Chondrocyte (in vitro differentiated cells): ENCODE measurements at places on chromosomes 16 and 17. TPM values are rescaled to one million over a fixed set of nuclear protein-coding genes. Genes with fewer than 3 reads are reported as not detected.

The TRPV2 gene
- total RNA-seq = 1.6 to 47.6 TPM (median 43.5 TPM) in 3 replicates

The CES5A gene
- total RNA-seq = not detected in 3 replicates

The CCL13 gene
- not detected in 3 replicates for total RNA-seq

The EEF2K gene
- total RNA-seq = 32.6 to 37.5 TPM (median 34.3 TPM) in 3 replicates

The CBLN1 gene
- not detected in 3 replicates for total RNA-seq

The MYCBPAP gene
- total RNA-seq = 0.99 to 1.2 TPM (median 1.00 TPM) in 3 replicates

The CCL14 gene
- not detected in 3 replicates for total RNA-seq

The NDRG4 gene
- total RNA-seq = 5.8 to 8.7 TPM (median 6.0 TPM) in 3 replicates

The ELMO3 gene
- 1.1 to 1.2 TPM (median 1.1 TPM) in 3 replicates for total RNA-seq

The DRC3 gene
- 1.2 to 2.6 TPM (median 1.5 TPM) in 3 replicates for total RNA-seq

The SYNGR3 gene
- total RNA-seq = 0.39 to 0.74 TPM (median 0.67 TPM) in 3 replicates

The SPAG7 gene
- total RNA-seq = 73.0 to 87.3 TPM (median 79.4 TPM) in 3 replicates

The TBC1D3C gene
- not detected in 3 replicates for total RNA-seq

The FHOD1 gene
- 32.9 to 50.1 TPM (median 35.6 TPM) in 3 replicates for total RNA-seq

The NHLRC4 gene
- not detected in 3 replicates for total RNA-seq

The CD300LB gene
- total RNA-seq = not detected in 3 replicates

The LITAFD gene
- not detected in 3 replicates for total RNA-seq

The TRIM65 gene
- total RNA-seq = 25.2 to 27.1 TPM (median 27.0 TPM) in 3 replicates
